ENCODE measurements at places on chromosomes 2 and 18.
A peak's percentile ranks its signal among the peaks of the same experiment; 100 is the strongest.

- DNase-seq: peak; percentile 2
Measured at GRCh38 chr2:221554769-221555493, 17.2 kb downstream of the EPHA4 start.

DNA sequence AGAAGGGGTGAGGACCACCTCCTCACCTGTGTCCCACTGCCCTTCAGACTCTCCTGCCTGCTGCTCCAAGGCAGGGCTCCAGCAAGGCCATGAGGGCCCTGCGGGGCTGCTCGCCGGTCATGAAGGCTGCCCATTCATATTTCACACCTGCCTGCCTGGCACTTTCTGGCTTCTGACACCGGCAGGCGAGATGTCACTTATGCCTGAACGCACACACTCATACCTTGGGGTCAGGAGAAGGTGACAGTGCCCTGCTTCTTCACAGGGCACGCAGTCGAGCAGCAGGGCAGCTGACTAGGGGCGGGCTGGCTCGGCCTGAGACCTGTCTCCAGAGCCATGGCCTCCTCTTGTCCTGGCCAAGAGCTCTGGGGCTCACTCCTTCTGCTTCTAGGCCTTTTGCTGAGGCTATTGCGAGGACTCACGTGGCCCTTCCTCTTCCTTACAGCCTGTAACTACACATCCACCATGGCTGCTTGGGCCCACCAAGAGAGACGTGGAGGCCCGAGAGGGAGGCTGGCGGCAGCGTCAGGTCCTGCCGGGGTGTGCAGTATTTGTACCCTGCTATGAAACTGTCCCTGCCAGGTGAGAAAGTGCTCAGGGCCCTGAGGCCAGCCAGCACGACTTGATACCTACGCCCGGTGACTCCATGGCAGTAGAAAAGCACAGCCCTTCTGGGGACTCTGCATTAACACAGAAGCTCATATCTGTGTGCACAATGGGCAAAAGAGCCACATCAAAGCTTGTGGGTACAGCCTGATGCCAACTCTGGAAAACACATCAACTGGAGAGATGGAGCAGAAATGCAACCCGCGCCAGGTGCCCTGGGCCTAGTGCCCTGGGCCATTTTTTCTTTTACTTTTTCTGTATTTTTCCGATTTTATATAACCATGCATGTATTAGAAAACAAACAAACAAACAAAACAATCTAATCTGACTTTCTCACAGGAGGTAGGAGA lies 30.6 kb downstream of the HS6ST1 start:
- no peak for DNase-seq

GRCh38 chr2:159228081-159228581 lies 58.4 kb downstream of the WDSUB1 start:
- DNase-seq: peak; percentile 63

GRCh38 chr2:3386448-3386958 lies 7.0 kb downstream of the TRAPPC12 start:
- peak; percentile 8 for DNase-seq

- DNase-seq: no peak
Measured at GRCh38 chr2:37090019-37090477, 5.7 kb downstream of the GPATCH11 start.

DNA sequence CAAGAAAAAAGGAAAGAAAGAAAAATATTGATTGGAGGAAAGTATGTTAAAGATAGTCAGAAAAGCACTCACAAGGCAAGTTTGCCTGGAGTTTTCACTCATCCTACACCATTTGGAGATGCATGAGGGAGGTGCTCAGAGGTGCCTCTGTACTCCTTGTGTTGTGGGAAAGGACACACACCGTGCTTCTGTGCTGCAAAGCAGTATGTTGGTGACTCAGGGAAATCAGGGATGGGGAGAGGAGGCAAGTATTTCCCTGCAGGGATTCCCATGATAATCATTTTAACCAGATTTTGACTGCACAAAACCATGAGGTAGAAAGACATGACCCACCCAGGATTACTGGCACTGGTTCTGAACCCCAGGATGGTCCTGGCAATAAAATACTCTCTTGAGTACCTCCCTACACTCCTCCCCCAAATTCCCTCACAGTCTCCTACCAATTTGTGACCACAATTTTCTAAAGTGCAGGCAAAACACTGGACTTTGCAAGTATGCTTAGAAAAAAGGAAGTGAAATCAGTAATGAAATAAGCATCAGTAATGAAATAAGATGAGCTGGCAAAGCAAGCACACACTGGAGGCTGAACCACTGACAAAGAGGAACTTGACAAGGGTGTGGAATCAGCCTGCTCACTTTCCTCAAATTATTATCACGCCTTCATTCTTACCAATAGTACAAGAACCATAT lies 155.5 kb upstream of the ACVR2A start:
- no peak for DNase-seq

DNA sequence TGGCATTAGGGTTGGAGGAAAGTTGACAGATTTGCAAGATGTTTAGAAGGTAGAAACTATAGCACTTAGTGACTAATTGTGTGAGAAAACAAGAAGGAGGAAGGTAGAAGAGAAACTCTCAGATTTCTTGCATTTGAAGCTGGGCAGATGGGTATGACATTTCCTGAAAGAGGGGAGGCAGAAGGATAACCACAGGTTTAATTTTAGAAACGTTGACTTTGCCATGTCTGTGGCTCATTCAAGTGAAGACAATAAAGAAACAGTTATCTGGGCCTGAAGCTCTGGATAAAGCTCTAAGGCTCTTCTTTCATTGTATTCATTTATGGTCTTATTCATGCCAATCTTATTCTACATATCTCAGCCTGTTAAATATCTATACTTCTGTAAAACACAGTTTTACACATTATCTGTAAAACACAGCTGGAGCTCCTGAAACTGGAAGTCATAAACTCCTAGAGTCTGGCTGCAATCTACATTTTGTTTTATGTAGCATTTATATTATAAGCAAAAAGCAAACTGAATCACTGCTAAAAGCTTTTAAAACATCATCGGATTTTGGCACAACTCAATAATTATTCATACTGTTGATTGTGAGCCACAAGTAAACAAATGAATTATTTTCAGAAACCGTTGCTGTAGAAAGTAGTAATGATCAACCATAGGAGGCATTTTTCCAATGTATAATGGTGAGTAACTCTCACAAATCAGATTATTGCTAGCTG lies 138.5 kb downstream of the RIT2 start:
- no peak for DNase-seq

DNA sequence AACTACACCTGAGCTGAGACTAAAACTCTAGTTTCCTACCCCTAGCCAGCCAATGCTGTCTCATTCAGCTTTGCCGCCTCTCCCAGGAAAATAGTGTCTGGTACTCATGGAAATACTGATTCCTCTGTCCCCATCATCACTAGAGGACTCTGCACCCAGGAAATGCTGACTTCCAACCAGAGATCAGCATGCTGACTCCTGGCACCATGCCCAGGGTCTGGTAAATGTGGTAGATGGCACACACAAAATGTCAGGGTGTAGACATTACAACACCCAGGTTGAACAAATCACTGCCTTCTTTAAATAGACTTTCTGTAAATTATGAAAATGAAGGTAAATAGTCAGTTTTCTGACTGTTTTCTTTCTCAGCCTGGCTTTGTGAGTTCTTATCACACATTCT lies 307.3 kb upstream of the CHAC2 start:
- DNase-seq: no peak

- DNase-seq: peak; percentile 34
Measured at GRCh38 chr2:227862227-227862740, 9.1 kb upstream of the DAW1 start.

DNA sequence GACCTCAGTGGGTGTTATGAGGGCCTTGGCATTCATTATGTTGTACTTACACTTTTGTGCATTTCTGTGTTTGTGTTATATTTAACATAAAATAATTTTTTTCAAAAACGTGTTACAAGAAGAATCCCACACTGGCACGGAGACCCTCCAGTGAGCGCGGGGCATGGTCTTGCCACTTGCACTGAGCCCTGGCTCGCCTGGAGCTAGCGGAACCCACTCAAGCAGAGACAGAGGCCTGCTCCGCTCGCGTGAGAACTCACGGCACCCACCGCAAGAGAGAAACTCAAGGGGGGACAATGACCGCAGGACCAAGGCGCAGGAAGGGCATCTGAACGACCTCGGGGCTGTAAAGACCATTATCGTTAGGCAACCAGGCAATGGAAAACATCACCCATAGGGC lies 248.0 kb upstream of the SOX11 start:
- no peak for DNase-seq

GRCh38 chr18:27411911-27412310 lies 226.8 kb upstream of the CHST9 start:
- DNase-seq: peak; percentile 6

GRCh38 chr2:12533337-12534005 lies 183.3 kb upstream of the TRIB2 start:
- DNase-seq: peak; percentile 57

DNA sequence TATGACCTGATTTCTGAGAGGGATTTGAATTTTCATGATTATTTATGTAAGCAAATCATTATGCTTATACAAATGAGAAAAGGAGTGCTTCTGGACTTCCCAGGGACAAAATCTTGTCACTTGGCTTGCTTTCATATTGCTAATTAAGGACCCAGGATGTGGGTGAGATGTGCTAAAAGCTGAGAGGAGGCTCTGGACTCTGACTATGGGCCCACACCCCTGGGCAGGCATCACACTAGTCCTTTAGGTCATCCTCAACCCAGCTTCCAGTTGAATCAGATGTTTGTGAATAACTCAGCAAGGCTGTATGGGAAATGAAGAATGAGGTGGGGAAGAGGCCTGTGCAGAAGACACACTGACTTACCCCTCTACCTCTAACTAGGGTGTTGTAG lies 11.9 kb downstream of the IL1B start:
- DNase-seq: no peak

DNA sequence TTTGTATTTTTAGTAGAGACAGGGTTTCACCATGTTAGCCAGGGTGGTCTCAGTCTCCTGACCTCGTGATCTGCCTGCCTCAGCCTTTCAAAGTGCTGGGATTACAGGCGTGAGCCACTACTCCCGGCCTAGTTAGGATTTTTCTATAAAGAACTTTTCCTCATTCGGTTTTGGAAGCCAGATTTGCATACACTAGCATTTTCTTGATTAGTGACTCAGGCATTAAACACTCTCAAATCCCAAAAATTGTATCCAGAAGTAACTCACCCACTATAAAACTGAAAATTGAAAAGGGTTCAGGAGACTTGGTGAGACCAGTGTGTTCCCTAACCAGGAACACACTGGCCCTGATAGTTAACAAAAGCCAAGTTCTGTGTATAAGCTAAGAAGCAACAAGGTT lies 25.2 kb downstream of the EIF2AK3 start:
- no peak for DNase-seq

- DNase-seq: no peak
Measured at GRCh38 chr2:79982445-79982844, 322.1 kb downstream of the LRRTM1 start.

GRCh38 chr2:141048951-141049350 lies 1081.9 kb downstream of the LRP1B start:
- no peak for DNase-seq

DNA sequence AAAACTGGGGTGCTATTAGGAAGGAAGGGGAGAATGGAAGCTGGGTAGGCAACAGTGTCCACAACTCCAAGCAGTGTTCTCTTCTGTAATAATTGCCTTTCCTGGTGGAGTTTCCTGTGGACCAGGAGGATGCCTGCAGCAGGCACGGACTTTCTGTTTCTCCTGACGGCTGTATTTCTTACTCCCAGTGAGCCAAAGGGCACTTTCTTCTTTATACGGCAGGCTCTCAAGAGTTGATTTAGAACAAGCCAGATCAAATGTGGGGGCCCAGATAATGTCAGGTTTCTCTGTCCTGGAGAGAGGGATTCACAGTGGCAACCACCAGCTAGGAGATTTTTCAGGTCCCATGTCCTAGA lies 13.0 kb upstream of the PROC start:
- DNase-seq: no peak

DNA sequence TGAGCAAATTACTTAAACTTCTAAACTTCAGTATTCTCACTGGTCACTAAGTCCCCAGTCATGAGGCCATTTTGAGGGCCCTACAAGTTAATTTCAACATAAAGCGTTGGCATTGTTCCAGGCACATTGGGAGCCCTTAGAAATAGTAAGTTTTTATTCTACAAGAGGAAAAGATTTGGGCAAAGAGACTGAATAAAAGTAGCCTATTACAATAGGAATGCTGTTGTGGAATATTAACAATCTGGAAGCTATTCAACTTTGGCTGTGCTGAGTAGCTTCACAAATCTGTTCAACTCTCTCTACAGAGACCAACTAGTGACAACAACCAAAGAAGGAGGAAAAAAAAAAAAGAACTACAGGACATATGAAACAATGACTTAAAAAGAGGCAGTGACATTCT lies 1287.5 kb upstream of the NXPH2 start:
- DNase-seq: no peak

DNA sequence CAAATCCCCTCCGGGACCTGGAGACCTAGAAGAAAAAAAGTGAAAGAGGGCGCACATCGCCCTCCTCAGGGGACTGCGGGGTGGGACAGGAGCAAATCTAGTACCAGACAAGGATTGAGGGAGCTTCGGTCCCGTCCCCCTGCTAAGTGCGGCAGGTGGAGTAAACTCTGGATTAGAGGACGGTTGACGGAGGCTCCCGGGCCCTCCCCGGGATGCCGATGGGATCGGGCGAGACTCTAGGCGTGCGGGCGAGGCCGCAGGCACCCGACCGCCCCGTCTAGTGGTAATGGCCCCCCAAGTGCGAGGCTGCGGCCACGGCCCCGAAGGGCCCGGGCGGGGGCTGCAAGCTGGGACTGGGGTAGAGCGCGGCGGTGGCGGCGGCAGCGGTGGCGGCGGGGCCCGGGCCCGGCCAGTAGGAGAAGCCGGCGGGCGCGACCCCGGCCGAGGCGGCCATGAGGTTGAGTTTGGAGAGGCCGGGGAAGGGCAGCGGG lies 3.5 kb downstream of the FEV start:
- no peak for DNase-seq

DNA sequence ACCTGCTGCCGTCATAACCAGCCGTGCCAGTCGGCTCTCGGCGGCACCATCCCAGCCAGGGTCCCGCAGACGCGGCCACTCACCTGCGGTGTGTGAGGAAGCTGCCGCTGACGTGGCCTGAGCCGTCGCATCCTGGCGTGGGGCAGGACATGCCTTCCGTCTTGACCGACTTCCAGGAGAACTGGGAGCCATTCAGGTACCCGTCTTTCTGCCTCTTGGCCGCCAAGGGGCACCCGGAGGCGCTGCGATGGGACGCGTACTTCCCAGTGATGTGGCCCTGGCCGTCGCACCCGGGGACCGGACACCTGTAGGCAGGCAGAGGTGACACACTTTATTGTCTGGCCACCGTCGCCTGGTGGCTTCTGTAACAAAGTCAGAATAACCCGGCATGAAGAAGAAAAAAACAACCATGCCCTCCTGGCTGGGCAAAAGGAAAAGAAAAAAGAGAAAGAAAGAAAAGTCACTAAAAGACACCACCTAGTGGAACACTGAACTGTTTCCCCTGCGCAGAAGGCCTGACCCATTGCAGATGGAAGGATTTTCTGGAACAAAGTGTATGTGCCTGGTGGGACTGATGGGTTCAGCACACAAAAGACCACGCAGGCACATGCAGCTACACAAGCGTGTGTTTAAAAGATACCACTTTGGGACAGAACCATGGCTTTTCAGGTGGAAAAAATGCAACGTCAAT lies 94.9 kb upstream of the PXDN start:
- DNase-seq: no peak

Measured in fibroblast of skin of back (primary cell).